ENCODE measurements at places on chromosomes 7 and 10.

DNA sequence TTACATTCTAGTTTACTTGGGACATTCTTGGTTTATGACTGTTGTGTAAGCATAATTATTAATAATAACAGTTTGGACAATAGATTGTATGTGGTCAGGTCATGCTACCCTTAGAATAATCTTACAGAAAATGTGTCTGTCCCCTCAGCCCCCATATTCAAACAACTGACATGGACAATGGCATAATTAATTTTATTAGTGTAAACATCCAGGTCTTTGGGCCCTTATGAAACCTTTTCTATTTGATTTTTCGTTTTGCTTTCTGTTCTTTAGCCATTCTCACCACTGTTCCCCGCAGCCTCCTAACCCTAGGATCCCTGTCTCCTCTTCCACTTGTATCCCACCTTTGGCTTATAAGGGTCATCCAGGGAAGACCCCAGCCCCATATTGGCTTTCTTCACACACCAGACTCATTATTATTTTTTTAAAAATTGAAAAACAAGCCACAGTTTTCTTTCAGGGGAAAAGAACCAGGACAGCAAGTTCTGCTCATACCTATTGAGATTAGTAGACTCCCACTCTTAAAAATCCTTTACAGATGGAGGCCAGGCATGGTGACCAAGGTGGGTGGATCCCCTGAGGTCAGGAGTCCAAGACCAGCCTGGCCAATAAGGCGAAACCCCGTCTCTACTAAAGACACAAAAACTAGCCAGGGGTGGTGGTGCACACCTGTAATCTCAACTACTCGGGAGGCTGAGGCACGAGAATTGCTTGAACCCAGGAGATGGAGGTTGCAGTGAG is 11.5 kb downstream of the VIM start:
- no peak for DNase-seq

DNA sequence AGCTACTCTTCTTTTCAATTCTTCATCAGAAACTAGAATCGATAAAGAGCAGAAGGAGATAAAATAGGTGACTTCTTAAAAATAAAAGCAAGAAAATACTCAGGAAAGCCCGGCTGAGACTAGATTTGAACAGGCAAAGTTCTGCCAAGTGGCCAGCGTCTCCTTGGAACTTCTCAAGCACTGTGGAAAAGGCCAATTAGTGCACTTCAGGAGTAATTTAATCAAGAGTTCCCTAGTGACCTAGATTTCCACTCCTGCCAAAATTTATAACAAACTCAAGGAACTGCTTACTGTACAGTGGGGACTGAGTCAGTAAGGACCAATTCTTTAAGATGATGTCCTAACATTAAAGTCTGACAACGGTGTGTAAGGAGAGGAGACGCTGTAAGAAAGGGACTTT is 57.3 kb downstream of the CHCHD3 start:
- DNase-seq: no peak

- peak; percentile 4 for DNase-seq
These were observed 51.9 kb upstream of the A1CF start for GRCh38 chr10:50937230-50937907.

GRCh38 chr7:132760244-132760623 is 184.0 kb upstream of the PLXNA4 start:
- DNase-seq: no peak

- no peak for DNase-seq
These were observed 872.3 kb upstream of the PHF14 start for GRCh38 chr7:10101351-10101750.

DNA sequence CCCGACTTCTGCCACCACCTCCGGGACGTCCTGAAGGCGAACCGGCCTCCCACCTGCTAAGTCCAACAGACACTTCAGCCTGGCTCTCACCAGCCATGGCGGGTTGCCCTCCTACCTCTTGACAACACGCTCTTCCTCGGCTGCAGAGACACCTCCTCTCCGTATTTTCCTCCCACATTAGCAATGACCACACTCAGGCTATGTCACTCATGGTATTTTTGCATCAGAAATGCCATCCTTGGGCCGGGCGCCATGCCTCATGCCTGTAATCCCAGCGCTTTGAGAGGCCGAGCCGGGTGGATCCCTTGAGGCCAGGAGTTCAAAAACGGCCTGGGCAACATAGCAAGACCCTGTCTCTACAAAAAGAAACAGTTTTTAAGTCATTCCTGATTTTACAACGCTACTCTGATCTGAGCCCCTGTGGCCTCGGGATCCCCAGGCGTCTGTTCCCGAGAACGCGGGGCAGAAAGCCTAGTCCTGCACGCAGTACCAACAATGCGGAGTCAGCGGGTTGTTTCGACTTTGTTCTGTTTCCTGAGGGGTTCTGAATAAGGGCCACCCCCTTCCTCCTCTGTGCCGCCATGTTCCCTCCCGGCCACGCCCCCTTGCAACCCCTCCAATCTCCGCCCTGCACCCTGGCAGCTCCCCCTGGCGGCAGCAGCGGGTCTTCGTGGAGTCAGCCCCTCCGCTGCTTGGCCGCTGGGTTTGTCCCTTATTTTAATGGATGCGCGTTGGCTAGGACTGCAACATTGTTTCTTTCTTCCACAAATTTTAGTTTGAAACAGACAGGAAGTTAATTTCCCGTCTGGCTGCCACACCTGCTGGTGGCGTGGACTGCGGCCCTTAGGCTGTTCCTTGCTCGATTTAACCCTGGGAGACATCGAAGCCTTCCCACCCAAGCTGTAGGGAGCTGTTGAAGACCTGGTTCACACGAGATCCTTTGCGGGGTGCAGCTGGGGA is 9.7 kb upstream of the ZFAND2A start:
- no peak for DNase-seq

DNA sequence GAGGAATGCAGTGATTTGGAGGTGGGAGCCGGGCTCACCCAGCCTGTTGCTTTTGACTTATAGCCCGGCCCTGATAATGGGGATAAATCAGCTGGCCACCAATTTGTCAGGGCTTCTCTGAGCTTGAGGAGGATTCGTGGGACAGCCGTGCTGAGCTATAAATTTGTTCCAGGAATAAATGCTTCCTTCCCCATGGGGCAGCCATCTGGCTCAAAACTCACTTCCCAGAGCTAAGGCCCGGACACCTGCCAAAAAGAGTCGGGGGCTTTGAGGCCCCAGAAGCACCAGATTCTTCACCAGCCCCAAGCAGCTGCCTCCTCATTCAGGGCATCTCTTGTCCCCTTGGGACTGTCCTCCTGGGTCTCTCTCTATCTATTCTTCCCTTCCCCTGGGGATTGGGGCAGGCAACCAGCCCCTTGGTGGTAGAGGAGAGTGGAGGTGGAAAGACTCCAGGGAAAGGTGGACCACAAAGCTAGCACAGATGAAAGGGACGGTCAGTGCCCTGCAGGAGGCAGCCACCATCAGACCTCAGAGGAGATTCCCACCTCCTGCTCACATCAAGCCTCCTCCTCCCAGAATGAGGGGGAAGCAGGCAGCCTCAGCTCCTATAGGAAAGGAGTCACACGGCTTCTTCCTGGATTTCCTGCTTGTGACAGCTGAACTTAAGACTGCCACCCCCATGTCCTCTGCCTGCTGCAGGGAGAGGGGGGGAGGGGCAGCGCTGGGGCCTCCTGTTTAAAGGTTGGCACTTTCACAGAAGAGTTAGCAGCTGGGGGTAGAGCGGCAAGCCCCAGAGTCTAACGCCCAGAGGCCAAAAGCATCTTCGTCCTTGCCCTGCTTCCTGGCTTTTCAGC is 44.2 kb upstream of the LRRC4 start:
- no peak for DNase-seq

DNA sequence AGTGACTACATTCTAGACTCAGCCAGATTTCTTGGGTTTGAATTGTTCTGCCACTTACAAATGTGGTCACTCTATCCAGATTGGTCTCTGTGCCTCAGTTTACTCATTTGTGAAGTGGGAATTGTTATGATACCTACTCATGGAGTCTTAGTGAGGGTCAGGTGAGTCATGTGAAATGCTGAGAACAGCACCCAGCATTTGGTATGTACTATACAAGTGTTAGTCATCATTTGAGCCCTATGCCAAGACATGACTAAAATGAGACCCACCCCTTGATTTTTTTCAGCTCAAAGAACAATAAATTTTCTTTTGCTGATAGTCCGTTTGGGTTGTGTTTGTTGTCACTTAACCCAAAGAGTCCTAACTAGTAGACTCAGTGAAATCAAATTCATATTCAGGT is 92.8 kb downstream of the CHN2 start:
- DNase-seq: no peak

GRCh38 chr7:73880755-73881328 is 19.9 kb downstream of the TMEM270 start:
- DNase-seq: no peak

DNA sequence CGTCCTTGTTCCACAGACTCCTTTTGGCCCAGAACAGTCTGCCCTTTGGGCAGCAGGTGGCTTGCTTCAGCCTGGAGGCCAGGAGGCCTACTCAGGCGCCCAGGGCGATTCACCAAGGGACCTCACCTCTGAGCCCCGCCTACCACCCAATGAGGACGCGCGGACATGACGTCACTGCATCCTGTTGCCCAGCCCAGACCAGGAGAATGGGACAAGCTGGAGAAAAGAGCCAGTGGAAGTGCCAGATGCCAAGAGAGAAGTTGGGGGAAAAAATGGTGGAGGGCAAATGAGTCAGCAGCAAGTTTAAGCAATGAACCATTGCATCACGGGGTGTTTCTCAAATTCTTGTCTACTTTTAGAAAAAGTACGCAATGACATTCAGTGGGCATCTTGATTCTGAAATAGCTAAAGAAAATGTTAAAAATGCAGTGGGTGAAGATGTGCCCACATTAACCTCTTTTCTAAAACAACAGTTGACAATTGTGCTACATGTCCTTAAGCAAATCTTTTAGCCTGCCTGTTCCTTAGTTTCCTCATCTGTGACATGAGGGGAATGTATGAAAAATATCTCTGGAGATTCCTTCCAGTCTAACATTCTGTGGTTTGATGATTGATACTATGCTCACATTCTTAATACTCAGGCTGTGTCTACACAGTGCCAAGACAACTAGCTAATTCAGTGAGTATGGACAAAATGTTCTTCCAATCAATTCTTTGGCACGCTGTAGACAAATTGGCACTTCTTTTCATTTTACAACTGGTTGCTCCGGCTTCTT is 23.9 kb upstream of the LEP start:
- DNase-seq: no peak

GRCh38 chr7:1666823-1667565 is 3.1 kb upstream of the ELFN1 start:
- DNase-seq: no peak

GRCh38 chr10:63702092-63702491 is 180.9 kb downstream of the REEP3 start:
- DNase-seq: no peak

GRCh38 chr7:138542183-138542582 is 82.1 kb downstream of the TRIM24 start:
- DNase-seq: no peak

DNA sequence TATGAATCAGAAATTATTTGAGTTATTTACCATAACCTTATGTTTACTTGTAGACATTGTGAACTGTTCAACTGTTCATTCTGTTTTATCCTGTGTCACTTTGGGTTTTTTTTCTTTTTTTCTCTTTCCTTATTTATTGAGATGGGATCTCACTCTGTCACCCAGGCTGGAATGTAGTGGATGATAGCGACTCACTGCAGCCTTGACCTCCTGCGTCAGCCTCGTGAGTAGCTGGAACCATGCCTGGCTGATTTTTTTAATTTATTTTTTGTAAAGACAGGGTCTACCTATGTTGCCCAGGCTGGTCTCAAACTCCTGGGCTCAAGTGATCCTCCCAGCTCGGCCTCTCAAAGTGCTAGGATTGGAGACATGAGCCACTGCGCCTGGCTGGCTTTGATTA is 97.1 kb downstream of the CSTF2T start:
- DNase-seq: no peak

DNA sequence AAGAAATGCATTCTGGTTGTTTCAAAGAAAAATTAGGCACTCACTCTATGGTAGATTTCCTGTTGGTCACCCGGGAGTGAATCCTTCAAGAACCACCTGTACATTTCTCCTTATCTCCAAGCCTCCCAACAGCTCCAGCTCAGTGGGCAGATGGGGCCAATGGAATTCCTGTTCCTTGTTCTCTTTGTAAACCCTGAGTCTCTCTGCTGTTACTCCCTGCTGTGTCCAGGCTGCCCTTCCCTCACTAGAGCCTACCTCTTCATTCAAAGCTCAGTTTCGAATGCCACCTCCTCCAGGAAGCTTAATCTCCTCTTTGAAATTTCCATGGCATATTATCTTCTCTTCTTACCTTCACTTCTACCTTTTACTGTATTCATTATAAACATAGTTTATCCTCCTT is 3.5 kb upstream of the BMPER start:
- DNase-seq: no peak

GRCh38 chr7:132865366-132866143 is 216.3 kb downstream of the CHCHD3 start:
- DNase-seq: no peak

- no peak for DNase-seq
These were observed 147.1 kb downstream of the RGS10 start for GRCh38 chr10:119395280-119396007.

DNA sequence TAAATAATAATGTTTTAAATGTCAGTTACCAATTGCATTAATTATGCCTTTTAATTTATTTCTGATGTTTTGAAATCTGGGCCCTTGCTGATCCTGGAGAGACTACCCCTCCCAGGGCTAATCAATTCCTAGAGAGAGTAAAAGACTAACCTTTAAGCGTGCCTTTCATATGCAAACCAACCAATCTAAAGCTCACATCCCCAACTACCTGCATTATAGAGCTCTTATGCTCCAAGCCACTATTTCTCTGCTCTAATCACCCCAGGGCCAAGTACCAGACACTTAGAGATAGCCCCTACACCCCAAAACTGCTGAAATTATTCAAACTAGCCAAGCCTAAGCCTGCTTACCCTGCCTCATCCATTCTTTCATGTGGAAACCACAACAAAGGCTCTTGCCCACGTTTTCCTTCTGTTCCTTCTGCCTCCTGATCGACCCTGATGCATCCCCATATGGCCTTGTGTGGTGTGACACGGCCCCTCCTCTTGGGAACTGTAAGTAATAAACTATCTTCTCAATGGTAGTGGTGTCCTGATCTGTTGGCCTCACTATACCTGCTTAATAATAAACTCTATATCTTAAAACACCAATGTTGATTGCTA is 97.7 kb downstream of the HIBADH start:
- DNase-seq: no peak

DNA sequence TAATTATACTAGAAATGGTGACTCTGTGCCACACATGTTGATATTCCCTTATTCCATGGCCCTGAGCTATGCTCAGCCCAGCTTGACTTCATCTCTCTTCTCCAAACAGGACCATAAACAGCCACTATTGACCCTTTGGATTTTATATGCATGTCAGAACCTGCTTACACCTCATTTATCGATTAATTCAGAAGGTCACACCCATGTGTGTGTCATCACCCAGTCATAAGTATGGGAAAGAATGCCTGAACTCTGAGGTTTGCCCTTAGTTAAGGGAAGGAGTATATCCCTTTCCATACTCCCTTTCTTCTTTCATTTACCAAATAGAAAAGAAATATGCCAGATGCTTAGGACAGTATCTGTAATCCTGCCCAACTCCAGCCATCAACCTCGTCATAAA is 602.3 kb downstream of the SORCS3 start:
- DNase-seq: no peak

DNA sequence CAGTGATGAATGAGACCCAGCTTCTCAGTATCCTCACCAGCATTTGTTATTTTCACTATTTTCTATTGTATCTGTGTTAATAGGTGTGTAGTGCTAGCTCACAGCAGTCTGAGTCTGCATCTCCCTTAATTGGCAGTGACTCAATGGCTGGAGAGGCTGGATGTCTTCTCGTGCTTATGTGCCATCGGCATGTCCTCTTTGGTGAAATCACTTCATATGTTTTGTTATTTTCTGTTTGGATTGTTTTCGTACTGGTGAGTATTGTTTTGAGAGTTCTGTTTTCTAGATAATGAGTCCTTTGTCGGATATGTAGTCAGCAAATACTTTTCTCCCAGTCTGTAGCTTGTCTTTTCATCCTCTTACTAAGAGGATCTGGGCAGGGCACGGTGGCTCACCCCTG is 66.1 kb downstream of the AMZ1 start:
- DNase-seq: no peak

All from right renal pelvis (tissue), 4 donors.